ENCODE measurements at places on chromosomes 6 and 20.

DNA sequence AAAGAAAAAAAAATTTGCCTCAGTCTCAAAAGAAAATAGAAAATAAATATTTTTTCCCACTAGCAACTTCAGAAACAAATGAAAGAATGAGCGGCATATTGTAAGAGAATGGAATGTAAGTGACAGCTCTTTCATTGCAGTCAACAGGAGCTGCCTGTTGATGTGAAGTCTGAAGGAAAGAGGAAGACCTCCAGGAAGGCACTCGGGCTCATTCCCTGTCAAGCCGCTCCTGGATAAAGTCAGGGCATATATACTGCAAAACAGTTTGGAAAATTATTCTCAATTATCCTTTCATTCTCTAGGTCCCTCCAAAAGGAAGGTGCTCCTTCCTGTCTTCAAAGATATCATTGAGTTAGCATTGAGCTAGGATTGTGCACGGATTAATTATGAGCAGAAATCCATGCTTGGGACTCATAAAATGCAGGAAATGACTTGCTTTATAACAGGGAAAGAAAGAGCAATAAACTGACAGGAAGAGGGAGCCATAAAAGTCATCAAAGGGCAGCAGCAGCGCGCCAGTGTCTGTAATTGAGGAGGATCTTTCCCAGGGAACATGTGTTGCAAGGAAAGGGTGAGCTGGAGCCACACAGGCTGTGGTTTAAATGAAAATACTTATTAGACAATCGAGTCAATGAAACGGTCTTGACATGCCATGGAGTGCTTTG, 218.2 kb downstream of the C6orf118 start:
- DNase-seq: no peak

DNA sequence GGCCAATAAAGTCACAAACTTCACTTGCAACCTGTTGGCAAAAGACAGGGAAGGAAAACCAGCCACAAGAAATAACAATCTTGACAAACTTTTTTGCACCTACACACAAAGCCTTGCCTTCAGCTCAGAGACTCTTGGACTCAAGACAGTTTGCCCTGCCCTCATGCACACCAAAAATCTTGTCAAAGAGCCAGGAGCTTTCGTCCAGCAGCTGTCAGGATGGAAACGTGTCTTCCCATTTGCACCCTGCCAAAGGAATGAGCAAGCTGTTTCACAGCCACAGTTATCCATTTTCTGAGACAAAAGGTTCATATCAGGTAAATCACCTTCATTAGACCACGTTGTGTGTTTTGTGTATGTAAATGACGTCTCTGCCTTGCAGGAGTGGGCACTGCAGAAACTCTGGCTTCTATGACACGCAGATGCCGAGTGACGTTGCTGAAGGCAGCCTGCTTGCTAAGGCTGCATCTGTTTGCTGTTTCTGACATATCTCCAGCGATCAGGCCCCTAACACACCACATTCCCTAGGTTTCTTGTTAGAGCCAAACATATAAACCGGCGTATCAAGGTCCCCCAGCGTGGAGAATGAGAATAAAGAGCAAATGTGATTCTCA, 193.4 kb downstream of the SYNDIG1 start:
- DNase-seq: no peak

DNA sequence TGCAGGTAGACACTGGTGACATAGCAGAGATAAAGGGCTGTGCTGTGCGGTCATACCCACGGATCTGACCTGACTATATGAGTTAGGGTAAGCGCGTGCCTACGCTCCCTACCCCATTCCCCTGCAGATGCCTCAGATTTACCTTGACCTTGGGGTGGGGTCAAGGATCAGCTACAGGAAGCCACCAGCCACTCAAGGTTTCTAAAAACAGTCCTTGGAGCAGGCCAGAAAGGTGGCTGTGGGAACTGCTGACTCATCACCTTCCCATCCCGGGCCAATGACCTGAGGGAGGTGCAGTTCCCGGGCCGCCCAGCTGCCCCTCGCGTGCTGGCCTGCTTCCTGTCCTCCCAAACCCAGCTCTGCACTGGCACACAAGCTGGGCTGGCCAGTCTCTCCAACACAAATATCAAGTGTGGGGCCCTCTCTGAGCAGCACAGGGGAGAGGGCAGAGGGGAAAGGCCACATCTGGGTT, 23.0 kb downstream of the KCNK5 start:
- DNase-seq: no peak

- no peak for DNase-seq
Observed at GRCh38 chr6:32637219-32637880, at the start of gene HLA-DQA1. Gene HLA-DQA1 (plus strand): TSS chr6:32637406. CDS start chr6:32637459, 53 bp downstream.

- DNase-seq: no peak
Observed at GRCh38 chr6:18600255-18600654, 213.1 kb downstream of the RNF144B start.

- DNase-seq: no peak
Observed at GRCh38 chr6:35487658-35488516, 9.0 kb downstream of the TEAD3 start.

DNA sequence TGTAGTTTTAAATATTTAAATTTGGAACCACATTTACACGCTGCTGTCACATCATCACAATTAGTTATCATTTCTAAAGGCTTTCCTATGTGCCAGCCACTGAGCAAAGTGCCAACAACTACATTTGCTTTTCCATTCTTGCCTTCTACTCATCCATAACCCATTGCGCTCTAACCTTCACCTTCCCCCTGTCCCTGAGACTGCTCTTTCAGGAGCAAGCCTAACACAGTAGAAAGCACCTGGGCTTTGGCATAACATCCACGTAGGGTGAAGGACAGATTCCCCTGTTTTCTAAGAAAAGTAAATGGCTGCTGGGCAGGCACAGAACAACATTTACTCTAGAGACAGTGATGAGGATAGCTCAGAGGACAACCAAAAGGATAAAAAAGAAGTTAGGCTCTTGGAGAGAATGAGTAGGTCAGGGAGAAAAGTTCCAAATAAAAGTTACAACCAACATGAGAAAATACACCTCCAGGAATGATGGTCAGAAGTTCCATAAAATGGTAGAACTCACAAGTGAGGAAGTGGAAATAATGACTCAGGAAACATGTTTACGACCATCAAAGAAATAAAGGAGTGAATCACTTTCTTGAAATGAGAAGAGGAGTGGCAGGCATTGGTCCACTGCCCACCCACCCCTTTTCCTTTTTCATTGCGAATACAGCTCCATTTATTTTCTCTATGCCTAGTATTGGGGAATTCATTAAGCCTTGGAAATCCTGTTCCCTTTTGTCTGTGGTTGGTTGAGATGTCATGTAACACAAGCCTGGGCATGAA, 77.2 kb downstream of the PFDN4 start:
- no peak for DNase-seq

GRCh38 chr6:33705955-33706725, 5.4 kb downstream of the UQCC2 start:
- DNase-seq: no peak

GRCh38 chr6:107271208-107271790, 156.0 kb upstream of the BEND3 start:
- no peak for DNase-seq

DNA sequence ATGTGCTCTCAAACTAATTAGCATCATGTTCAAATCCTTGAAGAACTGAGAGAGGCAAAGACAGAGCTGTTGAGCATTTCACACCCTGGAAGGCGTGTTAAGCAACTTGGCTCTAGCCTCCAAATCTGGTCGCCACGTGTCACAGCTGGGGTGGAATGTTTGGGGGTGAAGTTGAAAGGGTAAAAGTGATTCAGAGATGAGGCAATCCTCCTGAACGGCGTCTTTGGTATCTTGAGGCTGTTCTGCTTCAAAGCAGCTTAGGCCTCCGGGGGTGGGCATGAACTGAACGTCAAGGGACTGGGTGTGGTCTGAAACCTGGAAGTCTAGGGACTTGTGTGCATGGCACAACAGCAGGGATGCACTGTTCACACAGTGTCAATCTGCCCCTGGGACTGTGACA, 62.3 kb downstream of the TRAM2 start:
- no peak for DNase-seq

- no peak for DNase-seq
Observed at GRCh38 chr6:138518054-138518453, 18.8 kb upstream of the NHSL1 start.

DNA sequence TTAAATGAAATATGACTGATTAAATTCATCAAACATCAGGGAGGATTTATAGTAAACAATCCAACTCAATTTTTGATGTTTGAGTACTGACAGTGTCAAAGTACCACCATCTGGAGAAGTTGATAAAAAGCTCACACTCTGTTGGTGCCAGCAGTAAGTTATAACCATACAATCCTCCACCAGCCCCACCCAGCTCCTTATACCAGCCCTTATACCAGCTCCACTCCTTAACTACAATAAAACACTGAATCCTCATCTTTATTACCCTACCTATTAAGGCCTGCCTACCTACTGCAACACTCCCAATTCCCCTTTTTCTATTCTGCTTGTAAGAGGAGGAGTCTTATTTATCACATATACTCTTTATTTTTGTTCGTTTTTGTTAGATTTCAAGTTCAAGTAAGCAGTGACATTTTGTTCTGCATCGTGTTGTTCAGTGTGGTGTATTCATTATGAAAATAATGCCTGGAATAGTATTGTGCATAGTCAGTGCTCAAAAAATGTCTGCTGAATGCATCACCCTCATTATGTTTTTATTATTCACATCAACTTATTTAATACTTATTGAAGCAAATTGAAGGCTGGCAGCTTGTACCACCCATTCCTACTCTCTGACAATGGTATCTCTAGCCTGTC, 954.7 kb upstream of the ADGRB3 start:
- no peak for DNase-seq

DNA sequence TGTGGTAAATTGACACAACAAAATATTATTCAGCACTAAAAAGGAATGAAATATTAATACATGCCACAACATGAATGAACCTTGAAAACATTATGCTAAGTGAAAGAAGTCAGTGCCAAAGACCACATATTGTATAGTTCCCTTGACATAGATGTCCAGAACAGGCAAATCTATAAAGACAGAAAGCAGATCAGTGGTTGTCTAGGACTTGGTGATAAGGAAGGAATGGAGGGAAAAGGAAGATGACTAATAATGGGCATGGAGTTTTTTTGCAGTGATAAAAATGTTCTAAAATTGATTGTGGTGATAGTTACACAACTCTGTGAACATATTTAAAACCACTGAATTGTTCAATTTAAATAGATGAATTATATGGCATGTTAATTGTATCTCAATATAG, 32.5 kb downstream of the TBX18 start:
- no peak for DNase-seq

DNA sequence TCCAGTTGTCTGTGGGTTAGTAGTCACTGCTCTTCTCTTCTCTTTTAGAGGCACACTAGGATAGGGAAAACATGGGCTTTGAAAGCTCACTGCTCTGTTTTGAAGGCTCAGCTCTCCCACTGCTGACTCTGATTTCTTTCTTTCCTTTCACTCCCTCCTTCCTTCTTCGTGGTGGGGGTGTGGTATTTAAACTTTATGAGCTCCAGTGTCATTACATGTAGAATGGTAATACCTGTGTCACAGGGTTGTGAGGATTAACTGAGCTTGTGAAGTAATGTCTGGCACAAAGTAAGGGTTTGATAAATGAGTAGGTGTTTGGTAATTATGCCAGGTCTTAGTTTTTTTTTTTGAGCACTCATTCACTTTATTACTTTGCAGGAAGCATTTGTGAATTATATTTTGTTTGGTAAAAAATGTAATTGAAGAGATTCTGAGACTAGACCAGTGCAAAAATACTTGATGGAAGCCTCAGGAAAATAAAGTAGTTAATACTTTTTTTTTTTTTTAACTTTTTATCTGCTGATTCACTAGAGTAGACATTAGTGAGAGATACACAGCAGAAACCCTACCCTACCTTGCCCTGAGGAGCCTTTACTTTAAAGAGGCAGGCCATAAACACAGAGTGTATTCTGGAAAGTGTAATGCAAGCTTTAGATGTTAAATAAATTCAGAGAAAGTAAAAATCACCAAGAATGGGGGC, 17.3 kb downstream of the SMAP1 start:
- DNase-seq: no peak

DNA sequence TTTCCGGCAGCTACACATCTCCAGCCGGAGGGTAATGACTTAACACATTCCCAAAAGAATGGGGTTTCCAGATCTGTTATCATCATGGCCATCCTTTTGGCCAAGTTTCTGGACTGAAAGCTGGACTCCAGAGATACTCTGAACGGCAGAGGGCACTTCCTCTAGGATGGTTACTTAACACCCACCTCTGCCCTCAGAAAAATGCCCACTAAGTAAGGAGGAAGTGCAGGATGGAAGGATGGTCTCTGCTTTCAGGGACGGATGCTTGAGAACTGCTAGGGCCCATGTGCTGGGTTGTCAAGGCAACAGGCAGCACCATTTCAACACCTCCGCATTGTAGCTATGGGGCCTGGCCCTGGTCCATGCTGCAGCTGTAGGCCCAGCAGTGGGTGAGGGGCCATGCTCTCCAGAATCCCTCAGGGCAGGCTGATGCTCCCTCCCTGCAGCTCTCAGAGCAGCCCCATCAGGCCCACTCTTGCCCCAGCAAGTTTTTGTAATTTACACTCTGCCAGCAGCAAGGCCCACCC, 16.5 kb upstream of the TGM3 start:
- no peak for DNase-seq

DNA sequence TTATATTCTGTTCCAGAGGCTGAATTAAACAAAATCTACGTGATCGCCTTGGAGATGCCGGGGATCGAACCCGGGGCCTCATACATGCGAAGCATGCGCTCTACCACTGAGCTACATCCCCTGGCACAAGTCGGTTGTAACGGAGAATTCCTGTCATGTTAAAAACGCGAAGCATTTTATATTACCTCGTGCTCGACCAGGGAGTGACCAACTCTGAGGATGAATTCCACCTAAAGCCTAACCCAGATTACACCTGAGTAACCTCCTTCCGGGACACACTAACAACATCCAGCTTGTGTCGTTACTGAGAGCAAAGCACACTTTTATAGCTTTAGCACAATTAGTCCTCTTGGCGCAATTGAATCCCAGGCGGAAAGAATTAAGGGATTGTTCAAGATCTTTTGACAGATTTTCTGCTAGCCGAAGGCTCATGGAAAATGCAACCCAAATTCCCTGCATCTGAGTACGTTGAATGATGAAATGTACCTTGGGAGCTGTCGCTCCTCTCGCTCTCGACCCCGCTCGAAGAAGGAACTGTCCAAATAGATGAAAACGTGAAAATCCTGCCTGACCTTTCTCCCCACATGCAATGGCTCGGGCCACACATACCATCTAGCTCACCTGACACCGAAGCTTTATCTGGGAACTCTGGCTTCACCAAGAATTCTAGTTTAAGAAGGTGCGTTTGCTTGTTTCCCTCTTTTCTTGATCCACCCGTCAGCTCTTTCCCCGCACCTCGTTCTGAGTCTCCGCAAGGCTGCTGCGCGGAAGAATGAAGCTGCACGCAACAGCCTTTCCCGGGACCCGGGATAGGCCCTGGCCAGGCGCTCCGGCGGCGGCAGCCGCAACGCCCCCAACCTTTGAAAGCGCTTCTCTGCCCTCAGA, 148.3 kb downstream of the GPX5 start:
- no peak for DNase-seq
